A549 treated with CpdA at 1 μM for 4 hours (cell line): ENCODE measurements at places on chromosomes 16 and 17. TPM values are rescaled to one million over a fixed set of nuclear protein-coding genes. Genes with fewer than 3 reads are reported as not detected.

Gene KRTAP1-5
- total RNA-seq, result 0.12 TPM in 1 of 5 replicates, not detected in the others

Gene ST6GALNAC1
- 0.30 to 0.31 TPM in 2 of 5 replicates, not detected in the others for total RNA-seq

Gene MRM1
- 14.0 to 22.2 TPM (median 20.6 TPM) in 5 replicates for total RNA-seq

Gene CDH13
- total RNA-seq, result not detected in 5 replicates

Gene OTOP3
- not detected in 5 replicates for total RNA-seq

Gene KRTAP2-2
- total RNA-seq, result not detected in 5 replicates

Gene KRTAP2-3
- total RNA-seq, result 0.08 TPM in 1 of 5 replicates, not detected in the others

Gene NPIPA5
- total RNA-seq, result 0.06 to 5.5 TPM (median 0.82 TPM) in 5 replicates

Gene GCGR
- 0.22 to 0.65 TPM (median 0.28 TPM) in 5 replicates for total RNA-seq

Gene CCNF
- 20.1 to 24.7 TPM (median 22.5 TPM) in 5 replicates for total RNA-seq

Gene KCNJ12
- total RNA-seq, result 0.89 to 1.3 TPM (median 0.96 TPM) in 5 replicates

Gene TP53TG3B
- total RNA-seq, result 0.17 to 0.37 TPM in 2 of 5 replicates, not detected in the others

Gene GUCY2D
- 0.08 TPM in 1 of 5 replicates, not detected in the others for total RNA-seq

Gene CLDN9
- 0.27 to 0.80 TPM (median 0.39 TPM) in 5 replicates for total RNA-seq

Gene DPEP3
- total RNA-seq, result not detected in 5 replicates

Gene CORO6
- total RNA-seq, result 4.9 to 8.1 TPM (median 6.4 TPM) in 5 replicates

Gene FGF11
- 0.99 to 1.4 TPM (median 1.4 TPM) in 5 replicates for total RNA-seq
